ENCODE measurements at places on chromosomes 7 and 10.

DNA sequence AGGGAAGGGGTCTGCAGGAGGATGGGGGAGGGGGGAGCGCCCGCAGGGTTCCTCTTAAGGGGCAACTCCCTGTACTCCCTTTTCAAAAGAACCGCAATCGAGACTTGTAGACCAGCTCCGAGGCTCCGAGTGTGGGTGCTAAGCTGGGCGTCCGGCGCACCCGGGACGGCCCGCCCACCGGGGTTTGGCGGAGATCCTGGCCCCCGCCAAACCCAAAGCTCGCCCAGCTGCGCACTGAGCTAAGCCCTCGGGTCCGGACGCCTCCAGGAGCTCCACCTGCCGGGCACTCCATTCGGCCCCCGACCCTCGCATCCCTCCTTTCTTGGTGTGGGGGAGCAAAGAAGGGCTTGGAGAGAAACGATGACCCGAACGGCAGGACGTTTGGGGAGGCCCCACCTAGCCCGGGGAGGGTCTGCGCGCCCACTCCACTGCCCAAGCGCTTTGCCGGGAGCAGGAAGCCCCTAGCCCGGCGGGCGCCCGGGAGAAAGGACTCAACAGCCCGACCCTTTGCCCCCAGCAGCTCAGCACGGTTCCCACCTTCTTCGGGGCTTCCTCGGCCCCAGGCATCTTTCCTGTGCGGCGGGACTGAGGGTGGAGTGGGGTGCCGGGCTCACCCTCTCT lies 651 bp downstream of the AFAP1L2 start:
- no peak for DNase-seq

DNA sequence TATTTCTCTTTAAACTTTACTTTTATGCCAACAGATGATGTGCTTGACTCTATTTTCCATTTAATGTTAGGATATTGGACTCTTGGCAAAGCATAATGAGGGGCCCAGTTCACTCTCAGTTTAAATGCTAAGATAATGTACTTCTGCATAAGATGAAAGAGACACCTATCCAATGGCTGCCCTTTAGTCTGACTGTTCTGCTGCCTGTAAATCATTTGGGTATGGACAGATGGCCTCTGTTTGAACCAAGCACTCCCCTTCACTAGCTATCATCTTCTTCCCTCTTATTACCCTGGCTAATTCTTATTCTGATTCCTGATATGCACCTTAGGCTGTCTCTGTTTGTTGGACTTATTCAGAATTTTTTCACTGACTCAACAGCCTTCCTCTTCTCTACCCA lies 72.1 kb downstream of the SEM1 start:
- DNase-seq, result no peak

DNA sequence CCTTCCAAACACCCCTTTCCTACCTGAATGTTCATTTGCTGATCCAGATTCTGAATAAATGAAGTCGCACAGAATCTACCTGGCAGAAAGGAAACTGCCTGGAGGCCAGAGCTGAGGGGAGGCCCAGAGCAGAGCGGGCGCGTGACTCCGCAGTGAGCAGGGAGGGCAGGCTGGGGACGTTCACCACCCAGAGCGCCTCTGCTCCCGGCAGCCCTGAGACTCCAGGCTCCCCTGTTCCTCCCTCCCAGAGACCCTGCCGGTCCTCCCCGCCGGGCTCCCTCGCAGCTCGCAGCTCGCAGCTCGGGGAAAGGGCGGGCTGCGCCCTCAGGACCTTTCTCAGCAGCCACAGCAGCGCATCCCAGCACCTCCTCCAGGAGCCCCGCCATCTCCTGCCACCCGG lies 176.7 kb upstream of the ZNF32 start:
- no peak for DNase-seq

- DNase-seq, result no peak
Measured at GRCh38 chr7:39647816-39648215, 24.4 kb downstream of the RALA start.

DNA sequence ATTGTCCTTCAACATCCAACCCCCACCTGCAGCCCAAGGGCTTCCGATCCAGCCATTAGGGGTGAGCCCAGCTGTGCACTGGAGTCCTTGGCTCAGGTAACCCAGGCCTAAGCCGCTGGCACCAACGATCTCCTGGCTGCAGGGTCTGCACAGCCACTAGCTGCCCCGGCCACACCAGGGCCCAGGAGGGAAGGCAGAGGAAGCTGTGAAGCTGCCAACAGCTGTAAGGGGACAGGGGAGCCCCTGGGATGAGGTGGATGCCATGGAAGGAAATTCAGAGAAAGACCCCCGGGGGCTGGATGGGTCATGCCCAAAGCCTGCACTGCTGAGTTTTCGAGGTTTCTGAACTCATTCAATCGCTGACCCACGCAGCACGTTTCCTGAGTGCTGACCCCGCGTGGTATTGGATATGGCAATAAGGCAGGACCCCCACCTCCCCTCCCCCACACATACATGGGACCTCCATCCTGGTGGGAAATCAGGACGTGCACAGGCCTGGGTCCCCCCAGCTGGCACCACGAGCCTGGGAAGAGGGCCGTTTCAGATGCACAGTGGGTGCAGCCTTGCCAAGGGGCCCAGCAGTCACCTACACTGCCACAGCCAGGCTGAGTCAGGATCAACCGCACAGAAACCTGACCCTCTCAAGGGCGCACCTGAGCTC lies 170.3 kb downstream of the DIP2C start:
- no peak for DNase-seq
